Pulmonary artery endothelial cell (primary cell): ENCODE measurements at places on chromosomes 12 and 14. TPM values are rescaled to one million over a fixed set of nuclear protein-coding genes. Genes with fewer than 3 reads are reported as not detected.

SLC10A1 gene
- total RNA-seq: not detected in 2 replicates

RAB2B gene
- total RNA-seq: 28.3 and 39.6 TPM in 2 replicates

TMEM52B gene
- total RNA-seq: not detected in 2 replicates

SLC6A12 gene
- total RNA-seq: not detected in 2 replicates

LRRC74A gene
- total RNA-seq: not detected in 2 replicates

TMEM233 gene
- 0.73 and 1.2 TPM in 2 replicates for total RNA-seq

KRT2 gene
- not detected in 2 replicates for total RNA-seq

GPX2 gene
- not detected in 2 replicates for total RNA-seq

HOXC12 gene
- not detected in 2 replicates for total RNA-seq

- no peak for DNase-seq
Measured at GRCh38 chr14:45610318-45610717, 357.3 kb upstream of the MIS18BP1 start.

DNA sequence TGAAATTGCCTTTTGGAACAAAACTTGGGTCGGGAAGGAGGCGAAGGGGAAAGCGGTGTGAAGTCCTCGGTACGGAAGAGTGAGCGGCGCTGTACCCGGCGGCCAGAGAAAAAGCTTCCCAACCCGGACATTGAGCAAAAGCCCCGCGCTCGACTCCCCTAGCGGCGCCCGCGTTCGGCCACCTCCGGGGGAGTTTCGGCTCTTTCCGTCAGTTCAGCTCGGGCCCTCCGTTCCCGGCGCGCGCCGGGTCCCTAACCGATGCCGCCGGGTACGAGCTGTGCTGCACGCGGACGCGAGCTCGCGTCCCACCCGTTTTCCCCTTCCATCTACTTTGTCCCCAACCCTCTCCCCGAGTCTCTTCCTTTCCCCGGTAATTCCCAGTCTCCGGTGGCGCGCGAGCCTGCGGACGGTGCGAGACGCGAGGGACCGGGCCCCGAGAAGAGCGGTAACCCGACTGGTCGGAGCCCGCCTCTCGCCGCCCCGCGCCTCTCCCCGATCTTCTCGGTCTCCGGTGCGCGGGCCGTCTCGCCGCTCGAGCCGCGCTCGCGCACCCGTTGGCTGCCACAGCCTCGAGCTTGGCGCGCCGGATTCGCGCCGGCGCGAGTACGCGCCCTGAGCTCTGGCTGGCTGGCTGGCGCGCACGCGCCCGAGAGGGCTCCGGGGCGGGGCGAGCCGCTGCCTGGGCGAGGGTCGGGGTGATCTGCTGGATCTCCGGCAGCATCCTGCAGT is 446 bp upstream of the SPATS2 start:
- DNase-seq: peak; percentile 81

DNA sequence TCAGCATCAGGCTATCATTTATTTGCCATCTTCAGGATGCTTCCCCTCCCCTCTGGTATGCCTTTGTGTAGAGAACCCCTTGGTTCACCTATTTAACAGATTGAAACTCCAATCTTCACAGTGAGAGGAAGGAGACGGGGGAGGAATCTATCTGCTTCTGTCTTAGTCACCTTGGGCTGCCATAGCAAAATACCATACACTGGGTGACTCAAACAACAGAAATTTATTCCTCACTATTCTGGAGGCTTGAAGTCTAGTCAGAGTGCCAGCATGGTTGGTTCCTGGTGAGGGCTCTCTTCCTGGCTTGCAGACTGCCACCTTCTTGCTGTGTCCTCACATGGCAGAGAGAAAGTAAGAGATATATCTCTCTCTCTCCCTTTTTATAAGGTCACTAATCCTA is 13.5 kb upstream of the EML1 start:
- DNase-seq: no peak

DNA sequence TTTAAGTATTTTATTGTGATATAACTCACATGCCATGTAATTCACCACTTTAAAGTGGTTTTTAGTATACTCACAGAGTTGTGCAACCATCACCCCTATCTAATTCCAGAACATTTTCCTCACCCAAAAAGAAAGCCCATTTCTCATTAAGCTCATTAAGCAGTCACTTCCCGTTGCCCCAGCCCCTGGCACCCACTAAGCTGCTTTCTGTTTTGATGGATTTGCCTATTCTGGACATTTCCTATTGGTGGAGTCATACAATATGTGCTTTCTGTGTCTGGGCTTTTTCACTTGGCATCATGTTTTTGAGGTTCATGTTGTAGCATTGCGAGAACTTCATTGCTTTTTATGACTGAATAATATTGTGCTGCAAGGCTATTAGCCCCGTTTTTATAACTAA is 66.0 kb downstream of the ARL6IP4 start:
- no peak for DNase-seq

- no peak for DNase-seq
Measured at GRCh38 chr14:26841326-26841725, 243.5 kb upstream of the NOVA1 start.

DNA sequence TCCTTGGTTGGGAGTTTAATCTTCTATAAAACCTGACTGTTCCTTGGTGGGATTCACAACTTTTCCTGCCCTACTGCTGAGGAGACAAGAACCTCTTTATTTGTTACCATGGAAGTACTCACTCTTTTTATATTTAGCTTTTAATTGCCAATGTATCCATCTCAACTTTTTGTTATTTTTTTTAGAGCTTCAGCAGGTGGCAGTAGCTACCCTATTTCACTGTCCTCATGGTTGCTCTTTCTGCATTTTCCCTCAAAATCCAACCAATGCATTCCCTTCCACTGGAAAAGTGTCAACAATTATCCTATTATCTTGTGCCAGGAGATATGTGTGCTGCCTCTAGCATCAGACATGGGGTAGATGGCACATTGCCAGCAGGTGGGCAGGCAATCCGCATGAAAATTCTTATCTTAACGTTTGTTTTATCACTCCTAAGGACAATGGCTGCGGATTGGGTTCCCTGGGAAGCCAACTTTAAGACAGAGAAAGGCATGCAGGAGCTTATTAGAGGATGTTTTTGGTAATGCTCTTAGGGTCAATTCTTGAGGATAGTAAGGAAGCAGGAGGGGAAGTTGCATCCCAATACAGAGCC is 406.4 kb downstream of the SNAPC1 start:
- no peak for DNase-seq

DNA sequence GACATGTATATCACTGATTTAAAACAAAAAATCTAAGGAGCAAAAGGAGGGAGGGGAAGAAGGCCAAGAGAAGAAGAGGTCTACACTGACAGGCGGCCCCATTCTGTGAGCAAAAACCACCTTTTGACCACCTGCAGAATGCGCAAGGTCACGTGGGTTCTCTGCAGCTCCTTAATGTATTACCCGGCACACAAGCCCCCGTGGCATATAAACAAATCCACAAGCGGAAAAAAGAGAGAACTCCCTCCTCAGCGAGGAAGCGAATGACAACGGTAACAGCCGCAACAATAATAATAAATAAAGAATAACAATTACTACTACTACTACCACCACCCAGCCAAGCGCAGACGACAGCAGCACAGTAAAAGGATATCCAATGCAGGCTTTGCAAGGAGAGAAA is 1.3 kb downstream of the KSR2 start:
- DNase-seq: no peak

GRCh38 chr12:90098132-90098779 is 389.6 kb upstream of the ATP2B1 start:
- DNase-seq: no peak

DNA sequence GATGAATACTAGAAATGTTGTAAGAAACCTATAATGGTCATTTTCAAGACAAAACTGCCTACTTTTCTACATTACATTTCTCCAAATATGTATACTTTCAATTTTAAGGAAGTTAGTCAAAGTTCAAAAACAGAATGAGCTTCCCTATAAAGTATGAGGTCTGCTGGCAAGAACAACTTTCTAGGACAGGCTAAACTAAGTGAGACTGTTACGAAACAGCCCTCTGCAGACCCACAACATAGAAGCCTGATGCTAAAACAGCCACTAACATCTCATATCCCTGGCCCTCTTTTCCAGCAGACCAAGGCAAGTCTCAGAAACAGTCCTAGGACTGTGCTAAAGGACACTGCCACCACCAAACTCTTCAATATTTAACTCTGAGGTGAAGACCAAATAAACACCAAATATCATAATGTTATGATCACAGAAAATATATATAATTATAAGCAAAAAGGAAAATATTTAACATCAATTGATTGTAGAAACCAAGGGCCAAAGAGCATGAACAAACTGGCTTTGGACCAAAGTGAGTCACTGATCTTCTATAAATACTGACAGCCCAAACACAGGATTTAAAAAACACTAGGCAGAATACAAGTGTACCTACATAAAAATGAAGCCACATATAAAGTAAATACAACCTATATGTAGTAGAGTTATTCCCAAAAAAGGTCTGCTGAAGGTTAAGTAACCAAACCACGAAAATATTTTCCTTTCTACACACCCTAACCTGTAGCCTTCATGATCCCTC is 27.7 kb downstream of the PPP4R3A start:
- no peak for DNase-seq

DNA sequence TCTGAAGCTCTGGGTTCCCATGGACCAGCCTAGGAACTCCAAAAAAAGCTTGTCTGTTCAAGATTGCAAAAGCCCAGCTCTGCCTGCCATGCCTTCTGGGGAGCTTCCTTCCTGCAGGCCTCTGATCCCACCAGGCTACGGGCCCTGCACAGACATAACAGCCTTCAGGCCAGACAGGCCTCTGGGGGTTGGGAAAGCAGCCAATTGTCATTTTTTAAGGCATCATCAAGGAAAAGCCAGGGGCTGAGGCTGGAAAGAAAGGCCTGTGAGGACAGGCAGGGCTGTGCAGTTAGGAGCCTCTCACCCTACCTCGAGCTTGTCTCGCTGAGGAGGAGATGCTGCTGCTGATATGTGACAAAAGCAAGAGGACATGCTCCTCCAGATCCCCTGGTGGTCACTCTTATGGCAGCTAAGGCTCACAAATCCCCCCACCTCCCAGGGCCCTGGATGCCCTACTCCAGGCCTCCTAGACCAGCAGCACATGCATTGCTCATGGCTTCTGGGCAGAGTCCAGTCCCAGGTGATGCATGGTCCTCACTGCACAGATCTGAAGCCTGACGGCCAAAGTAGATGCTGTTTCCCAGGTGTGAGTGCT is 2.9 kb downstream of the TMEM229B start:
- DNase-seq: no peak

DNA sequence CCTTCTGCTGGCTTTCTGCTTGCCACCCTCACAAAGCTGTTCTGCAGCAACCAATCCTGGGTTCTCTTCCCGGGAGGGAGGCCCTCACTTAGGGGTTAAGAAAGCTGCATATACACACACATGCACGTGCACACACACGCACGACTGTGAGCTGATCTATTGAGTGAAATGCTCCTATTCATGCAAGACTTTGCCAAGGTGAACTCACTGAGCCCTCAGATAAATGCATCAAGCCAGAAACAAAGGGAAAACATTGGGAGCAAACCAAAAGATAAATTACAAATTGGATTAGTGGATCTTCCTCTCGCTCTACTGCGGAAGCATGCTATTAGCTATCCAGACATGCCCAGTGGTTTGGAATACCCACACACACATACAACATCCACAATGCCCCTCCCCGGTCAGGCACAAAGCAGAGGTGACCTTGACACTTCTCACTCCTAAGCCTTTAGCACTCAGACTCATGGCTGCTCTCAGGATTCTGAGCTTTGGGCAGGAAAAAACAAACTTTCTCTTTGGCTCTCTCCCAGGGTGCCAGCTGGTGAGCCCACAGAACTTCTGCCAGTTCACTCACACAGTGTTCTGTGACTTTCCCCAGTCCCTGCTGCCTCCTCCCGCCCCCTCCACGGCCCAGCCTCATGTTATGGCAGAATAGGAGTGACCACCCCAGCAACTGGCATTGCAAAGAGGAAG is 320.0 kb downstream of the DPF3 start:
- no peak for DNase-seq

DNA sequence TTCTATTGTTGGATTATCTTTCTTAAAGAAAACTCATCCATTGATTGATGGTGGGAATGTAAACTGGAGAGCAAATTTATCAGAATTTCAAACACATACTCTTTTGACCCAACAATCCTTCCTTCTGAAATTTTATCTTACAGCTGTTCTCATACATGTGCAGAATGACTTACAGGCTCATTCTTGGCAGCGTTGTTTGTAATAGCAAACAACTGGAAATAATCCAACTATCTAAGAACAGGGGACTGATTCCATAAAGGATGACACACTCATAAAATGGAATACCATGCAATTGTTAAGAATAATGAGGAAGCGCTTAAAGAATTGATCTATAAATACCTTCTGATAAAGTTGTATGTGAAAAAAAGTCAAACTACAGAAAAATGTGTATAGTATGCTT is 24.0 kb downstream of the RHOJ start:
- no peak for DNase-seq

- DNase-seq: no peak
Measured at GRCh38 chr14:92962831-92963095, 39.8 kb downstream of the CHGA start.
